Fibroblast of skin of right biceps (primary cell): ENCODE measurements at places on chromosomes 4 and X.

GRCh38 chr4:183099537-183100297, 660 bp downstream of the WWC2 start:
- DNase-seq = no peak

DNA sequence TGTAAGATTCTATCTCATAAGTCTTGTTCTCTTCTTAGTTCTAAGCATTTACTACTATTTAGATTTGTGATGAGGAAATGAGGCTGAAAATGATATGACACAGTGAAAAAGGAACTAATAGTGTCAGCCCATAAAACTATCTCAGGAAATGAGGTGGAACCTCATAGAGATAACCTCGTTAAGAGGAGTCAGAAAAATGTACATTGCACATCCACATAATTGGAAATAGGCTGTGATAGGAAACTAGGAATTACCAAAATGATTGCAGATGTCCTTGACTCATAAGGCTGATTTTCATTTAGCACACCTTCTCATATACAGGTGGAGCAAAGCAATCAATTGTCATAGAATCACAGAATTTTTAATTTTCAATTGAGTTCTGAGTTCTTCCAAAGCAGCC, 26.8 kb downstream of the ANXA10 start:
- DNase-seq = no peak

DNA sequence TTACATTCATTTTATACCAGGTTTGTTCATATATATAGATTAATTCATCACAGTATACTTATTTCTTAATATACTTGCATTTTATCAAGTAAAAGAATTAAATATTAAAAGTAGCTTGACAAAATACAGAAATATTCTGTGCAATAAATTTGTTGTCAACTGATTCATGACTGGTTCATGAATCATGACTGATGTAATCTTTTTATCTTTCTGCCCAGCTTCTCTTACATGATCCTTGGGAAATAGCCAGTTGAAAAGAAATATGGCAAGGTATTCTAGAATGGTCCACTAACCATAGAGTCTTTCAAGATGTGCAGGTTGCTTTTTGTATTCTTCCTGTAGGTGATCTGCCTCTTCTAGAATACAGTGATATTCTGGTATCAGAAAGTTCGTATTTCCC, 4.2 kb upstream of the CCNA2 start:
- DNase-seq = peak; percentile 56

DNA sequence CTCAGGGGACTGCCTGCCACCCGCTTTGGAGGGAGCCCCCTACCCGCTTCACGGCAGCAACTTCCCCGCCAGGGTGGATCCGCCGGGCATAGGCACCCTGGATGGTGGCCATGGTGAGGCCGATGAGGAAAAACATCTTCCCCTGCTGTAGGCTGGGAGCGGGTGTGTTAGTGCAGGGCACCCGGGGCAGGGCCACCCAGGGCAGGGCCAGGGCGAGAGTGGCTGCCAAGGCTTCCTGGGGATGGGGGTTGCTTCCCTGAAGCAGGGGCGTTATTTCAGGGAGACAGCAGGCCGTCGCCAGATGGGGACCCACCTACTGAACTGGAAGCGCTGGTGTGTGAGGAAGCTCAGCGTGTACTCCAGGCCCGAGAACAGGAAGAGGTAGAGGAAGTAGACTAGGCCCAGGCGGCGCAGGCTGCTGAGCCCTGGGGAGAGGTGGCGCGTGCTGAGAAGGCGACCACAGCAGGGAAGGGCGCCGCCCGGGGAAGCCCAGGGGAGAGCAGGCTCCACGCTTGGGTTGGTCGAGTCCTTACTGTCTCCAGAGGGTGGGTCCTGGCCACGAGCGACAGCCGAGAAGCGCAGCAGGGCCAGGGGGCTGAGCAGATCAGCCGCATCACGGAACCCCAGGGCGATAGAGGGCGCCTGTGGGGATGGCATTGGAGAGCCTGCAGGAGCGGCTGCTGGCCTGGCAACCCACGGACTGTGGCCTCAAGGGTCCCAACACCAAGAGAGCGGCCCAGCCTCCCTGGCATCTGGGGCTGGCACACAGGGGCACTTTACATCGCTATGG, 31.5 kb downstream of the NOP14 start:
- no peak for DNase-seq

DNA sequence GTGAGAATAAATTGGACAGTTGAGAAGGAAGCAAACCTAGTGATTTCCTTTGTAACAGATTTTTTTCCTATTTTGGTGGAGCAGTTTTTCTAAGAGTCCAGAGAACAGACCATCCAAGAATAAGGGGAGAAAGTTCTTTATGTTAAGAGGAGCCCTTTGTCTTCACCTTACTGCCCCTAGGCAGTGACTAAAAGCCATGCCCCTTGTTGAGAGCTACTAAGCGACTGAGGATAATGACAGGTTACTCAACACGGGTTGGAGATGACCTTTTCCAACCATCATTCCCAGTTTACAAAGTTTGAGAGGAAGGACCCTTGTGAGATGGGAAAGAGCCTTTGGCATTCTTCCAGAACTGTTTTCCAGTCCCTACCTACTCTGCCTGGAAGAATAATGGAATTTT, 3.2 kb downstream of the CCDC160 start:
- DNase-seq = no peak

DNA sequence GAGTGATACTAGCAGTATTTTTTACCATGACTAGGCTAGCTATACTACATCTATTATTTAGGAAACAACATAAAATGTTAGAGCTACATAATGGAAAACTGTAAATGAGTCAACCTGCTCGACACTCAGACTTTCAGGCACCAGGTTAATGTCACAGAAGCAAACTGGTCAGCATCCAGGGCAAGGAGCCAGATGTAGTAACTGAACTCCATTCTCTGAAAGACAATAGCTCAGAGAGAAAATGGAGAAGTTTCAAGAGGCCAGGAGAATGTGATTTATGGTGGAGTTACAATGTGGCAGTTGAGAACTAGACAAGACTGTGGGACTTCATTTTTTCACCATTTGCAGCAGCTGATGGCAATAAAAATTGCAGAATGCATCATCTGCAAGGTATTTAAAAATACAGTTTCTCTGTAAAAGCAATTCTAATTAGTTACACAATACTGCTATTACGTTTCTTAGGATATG, 342.7 kb upstream of the PABPC4L start:
- peak; percentile 89 for DNase-seq

GRCh38 chr4:41719417-41719816, 29.1 kb downstream of the PHOX2B start:
- peak; percentile 44 for DNase-seq

GRCh38 chrX:809081-809480, 178.5 kb downstream of the SHOX start:
- DNase-seq = no peak

DNA sequence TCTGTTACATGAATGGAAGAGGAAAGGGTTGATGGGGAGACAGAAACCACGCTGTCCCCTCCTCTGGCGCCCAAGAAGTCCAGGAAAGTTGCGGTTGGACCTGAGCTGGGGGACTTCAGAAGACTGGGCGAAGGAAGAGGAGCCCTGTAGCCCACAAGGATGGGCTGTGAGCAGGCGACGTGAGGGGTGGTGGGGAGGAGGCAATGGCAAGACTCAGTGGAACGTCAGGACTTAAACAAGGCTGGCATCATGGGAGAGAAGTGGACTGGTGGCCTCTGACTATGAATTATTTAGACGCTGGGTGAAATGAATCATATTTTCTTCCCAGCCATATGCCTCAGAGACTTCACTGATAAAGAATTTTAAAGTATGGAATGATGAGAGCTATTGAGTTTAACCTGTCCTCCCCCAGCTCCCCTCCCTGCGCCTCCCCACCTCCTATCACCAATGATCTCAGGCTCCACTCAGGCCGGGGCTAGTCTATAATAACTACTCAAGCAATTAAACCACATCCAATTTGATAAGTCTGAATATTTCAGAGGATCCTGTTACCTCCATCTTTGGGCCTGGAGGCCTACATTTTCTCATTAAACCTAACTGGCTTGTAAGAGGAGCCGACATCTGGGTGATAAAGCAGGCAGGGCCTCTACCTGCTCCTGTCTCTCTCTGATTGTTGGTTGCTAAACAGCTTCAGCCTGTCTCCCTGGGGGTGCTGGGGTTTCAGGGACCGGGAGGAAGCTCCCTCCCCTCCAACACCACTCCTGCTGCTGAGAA, 63.6 kb downstream of the SMIM20 start:
- DNase-seq = no peak

- peak; percentile 30 for DNase-seq
Measured at GRCh38 chr4:107719207-107719921, 670 bp downstream of the PAPSS1 start.

- DNase-seq = peak; percentile 39
Measured at GRCh38 chr4:66554826-66555225, 884.5 kb upstream of the EPHA5 start.

DNA sequence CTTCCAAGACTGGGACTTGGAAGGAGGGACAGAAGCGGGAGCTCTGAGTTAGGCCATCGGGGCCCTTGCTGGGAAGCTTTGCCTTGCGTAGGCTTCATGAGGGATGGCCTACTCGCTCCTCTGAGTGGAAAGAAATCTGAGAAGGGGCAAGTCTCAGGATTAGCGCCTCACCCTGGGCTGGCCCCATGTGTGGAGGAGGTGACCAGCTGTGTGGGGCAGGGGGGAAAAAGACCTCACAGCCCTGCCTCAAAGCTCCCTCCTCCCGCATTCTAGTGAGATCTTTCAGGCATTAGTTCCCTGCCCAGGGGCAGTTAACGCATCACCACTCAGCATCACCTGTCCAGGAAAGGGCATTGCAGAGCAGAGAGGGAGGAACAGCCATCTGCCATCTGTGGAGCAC, 156.1 kb downstream of the ENPP6 start:
- DNase-seq = no peak

DNA sequence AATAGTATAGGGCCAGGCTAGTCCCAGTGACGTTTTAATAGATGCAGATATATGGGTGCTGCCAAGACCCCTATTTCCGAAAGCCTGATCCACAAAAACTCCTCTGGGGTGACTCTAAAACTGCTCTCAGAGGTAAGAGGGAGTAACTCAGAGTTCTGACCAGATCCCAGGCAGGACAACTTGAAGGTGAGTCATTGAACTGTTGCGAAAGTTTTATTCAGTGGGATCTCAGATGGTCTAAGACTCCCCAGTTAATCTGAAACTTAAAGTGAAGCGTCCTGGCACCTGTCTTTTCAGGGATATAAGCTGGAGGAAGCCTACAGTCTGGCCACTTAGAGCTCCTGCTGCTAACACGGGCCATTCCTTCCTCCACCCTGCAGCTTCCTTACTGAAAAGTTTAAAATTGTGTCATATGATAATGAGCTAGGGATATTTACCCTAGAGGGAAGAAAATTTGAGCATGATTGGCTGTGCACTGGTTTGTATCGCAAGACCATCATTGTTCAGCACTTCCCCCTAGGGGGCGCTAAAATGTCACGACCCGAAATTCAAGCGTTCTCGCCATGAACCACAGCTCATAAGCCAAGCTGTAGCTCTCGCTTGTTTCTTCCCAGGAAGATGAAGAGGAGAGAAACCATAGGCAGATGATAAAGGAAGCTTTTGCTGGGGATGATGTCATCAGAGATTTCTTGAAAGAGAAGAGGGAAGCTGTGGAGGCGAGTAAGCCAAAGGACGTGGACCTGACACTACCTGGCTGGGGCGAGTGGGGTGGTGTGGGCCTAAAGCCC, 19.5 kb downstream of the UTP14A start:
- DNase-seq = peak; percentile 65
